ENCODE measurements at places on chromosomes 16 and 17.
A peak's percentile ranks its signal among the peaks of the same experiment; 100 is the strongest.

DNA sequence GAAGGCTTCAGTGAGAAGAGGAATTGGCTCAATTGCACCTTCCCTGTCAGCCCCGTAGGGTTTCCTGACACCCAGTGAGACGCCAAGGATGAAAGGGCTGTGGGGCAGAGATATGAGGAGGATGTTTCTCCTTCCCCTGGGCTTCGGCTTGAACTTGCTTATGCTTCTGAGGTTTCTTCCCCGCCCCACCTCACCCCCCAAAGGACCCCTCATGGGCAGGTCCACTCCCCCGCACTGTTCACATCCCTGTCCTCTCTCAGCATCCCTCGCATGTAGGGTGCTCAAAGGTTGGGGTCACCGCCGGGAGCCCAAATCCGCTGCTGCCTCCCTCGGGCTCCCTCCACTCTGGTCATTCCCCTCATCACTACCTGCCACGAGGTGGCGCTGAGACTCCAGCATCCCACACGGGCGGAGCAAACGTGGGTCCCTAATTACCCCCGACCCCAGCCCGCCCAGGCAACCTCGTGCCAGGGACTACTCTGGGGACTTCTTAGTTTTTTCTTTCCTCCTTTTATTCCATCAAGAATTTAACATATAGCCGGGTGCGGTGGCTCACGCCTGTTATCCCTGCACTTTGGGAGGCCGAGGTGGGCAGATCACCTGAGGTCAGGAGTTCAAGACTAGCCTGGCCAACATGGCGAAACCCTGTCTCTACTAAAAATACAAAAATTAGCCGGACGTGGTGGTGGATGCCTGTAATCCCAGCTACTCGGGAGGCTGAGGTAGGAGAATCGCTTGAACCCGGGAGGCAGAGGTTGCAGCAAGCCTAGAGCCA is 3.3 kb upstream of the TRARG1 start:
- H3K27ac ChIP-seq = no peak overlapping the region
- no peaks in the 10 kb centered on the region for H3K4me1 ChIP-seq
- no peak overlapping the region for H3K4me3 ChIP-seq
- no peaks in the 10 kb centered on the region for H3K27me3 ChIP-seq

GRCh38 chr17:76447931-76448652 is 4.9 kb downstream of the UBE2O start:
- no peak overlapping the region for H3K27ac ChIP-seq
- H3K36me3 ChIP-seq = no peaks in the 10 kb centered on the region
- DNase-seq = no peak
- H3K4me3 ChIP-seq = no peak overlapping the region
- no peaks in the 10 kb centered on the region for H3K27me3 ChIP-seq

DNA sequence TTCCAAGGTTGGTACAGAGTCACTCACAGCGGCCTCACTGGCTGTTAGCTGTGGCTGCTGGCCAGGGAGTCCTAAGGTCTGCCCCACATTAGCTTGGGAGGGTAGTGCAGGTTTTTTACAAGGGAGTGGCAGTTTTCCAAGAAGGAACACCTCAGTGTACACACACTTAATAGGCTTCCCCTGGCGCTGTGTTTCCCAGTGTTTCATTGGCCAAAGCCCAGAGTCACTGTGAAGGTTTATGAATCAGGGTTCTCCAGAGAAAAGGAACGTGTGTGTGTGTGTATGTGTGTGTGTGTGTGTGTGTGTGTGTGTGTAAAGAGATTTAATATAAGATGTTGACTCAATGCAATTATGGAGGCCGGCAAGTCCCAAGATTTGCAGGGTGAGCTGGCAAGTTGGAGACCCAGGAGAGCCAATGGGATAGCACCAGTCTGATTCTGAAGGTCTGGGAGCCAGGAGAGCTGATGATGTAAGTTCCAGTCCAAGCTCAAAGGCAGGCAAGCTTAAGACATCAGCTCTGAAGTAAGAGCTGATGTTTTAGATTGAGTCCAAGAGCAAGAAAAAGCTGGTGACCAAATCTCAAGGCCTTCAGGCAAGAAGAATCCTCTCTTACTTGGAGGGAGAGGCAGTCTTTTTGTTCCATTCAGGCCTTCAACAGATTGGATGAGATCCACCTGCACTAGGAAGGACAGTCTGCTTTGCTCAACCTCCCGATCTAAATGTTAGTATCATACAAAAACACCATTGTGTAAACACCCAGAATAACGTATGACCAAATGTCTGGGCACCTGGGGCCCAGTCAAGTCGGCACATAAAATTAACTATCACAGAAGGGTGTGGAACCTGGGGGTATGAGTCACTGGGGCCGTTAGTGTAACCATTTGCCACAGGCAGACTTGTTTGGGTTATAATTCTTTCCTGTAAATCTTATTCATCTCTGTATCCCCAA is 206.8 kb downstream of the PRKCA start:
- no peak overlapping the region for H3K4me3 ChIP-seq
- H3K4me1 ChIP-seq = peaks cover 7% of the 10 kb centered on the region
- H3K27me3 ChIP-seq = no peaks in the 10 kb centered on the region
- H3K27ac ChIP-seq = no peak overlapping the region
- H3K36me3 ChIP-seq = no peaks in the 10 kb centered on the region

DNA sequence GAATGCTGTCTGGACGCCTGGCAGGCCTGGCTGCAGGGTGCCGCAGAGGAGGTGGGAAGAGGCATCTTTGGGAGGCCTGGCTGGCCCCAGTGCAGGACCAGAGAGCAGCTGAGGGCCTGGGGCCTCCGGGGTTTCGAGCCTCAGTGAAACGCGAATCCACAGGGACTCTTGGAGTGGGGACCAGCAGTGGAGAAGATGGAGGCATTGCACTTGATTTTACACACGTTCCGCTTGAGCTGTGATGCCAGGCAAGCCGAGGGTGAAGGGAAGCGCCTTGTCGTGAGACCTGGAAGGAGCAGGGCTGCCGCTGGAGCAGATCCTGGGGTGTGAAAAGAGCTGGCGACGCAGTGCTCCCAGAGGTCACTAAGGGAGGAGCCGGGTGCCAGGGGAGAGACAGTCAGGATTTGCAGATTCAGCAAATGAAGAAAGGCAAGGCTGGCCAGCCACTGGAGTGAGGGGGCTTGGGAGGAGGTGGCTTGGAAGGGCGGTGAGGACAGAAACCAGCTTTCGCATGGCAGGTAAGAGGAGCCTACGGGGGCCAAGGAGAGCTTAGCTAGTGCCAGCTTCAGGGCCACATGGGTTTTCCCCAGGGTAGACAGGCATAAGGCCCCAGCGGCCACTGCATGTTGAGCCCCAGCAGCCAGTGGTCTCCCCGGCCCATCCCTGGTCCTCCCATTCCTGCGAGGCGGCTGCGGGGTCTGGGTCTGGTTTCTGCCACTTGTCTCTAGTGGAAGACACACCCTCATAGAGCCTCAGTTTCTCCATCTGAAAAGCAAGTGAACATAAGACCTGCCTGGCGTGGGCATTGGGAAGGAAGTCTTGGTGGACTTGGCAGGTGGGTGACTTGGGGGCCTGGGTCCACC is 175.2 kb upstream of the CHMP6 start:
- H3K4me1 ChIP-seq = no peaks in the 10 kb centered on the region
- H3K4me3 ChIP-seq = no peak overlapping the region
- no peaks in the 10 kb centered on the region for H3K27me3 ChIP-seq
- H3K36me3 ChIP-seq = no peaks in the 10 kb centered on the region
- DNase-seq = no peak

DNA sequence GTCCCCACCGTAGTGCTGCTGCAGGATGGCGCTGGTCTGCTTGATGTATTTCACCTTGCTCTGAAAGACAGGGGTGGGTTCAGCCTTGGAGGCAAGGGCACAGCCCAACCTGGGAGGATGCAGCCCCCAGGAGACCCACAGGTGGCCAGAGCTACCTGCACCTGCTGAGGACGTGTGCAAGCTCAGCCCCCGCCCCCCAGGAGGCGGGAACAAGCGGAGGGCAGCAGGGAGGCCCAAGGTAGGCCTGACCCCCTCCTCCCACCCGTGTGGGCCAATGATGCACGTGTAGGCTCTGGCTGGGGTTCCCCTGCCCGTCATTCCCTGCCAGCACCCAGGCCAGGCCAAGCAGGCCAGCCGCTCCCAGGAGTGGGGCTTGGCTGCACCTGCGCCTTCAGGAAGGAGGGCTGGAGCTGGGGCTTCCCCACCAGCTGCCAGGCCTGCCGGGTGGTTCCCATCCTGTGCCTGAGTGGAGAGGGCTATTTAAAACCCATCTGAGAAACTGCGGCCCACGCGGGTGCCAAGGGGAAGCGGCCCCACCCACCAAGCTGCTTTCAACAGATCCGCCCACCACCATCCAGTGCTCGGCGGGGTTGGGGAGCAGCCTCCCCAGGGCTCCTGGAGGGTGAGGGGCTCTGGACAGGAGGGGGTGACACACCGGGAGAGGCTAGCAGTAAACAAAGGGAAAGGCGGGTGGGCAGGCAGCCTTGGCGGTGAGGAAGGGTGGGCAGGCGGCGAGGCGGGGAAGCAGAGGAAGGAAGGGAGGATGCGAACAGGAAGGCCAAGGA is 3.8 kb downstream of the NTHL1 start:
- no peaks in the 10 kb centered on the region for H3K27me3 ChIP-seq
- DNase-seq = peak; percentile 33
- H3K27ac ChIP-seq = no peak overlapping the region
- H3K4me1 ChIP-seq = peaks cover 7% of the 10 kb centered on the region
- no peaks in the 10 kb centered on the region for H3K36me3 ChIP-seq

GRCh38 chr16:4193920-4194319 is 48.0 kb downstream of the SRL start:
- H3K27ac ChIP-seq = no peak overlapping the region
- H3K27me3 ChIP-seq = no peaks in the 10 kb centered on the region
- no peak for DNase-seq
- no peak overlapping the region for H3K4me3 ChIP-seq

DNA sequence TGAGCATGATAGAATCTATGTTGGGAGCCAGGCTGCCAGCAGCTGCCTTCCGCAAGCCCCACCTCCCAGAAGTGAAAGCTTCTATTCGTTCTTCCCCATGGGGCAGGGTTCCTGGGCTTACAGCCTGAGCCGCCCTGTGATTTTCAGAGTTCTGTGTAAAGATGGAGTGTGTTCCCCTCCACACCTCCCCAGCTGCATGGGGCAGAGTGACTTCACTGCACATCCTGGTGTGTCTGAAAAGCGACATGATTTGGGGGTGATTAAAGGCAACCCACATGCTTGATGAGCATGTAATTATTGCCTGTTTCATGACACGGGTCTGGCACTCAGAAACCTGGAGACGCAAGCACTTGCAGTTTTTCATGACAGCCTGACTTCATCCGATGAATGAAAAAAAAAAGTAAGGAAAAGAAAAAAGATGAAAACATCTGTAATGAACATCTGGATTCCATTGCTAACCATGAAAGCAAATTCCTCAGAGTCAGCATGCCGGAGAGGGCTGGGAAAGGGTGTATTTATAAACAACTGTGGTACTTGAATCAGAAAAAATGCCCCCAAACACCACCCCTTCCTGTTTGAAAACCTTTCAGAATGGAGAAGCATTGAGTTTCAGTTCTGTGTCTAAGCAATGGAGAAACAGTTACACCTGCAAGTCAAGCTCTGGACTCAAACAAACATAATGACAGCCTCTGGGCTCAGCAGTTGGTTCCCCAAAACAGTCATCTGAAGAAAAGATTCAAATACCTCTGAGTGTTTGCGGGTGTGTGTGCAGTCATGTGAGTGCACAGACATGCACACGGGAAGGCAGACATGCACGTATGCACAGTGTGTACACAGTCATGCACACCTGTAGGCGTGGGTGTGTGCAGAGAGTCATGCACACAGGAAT is 266.0 kb downstream of the ENGASE start:
- no peaks in the 10 kb centered on the region for H3K4me1 ChIP-seq
- H3K27me3 ChIP-seq = no peaks in the 10 kb centered on the region
- H3K27ac ChIP-seq = no peak overlapping the region

DNA sequence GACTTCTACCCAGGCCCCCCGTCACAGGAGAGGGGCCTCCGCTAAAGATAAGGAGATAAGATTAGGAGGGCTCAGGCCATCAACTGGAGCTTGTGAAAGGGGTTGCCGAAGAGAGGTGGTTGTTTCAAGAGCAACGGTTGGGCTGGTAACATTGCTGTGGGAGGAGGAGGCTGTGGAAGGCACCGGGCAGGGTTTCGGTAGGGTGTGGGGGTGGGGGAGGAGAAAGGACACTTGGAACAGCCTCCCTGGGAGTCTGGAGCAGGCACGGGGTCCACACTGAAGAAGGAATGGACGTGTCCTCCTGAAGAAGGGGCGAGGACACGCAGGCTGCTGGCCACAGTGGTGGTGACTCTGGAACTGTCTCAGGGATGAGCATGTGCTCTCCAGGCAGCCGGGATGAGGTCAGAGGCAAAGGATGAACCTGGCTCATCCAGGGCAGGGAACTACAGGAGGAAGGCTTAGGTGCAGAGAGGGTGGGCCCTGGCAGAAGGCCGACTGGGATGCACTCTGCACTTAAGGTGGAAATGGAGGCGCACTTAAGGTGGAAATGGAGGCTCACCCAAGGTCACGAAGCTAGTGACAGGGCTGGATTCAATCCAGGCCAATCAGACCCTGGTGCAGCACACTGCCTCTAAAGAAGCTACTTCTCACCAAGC is 1.2 kb upstream of the EPX start:
- no peak for DNase-seq
- no peaks in the 10 kb centered on the region for H3K27me3 ChIP-seq
- no peaks in the 10 kb centered on the region for H3K36me3 ChIP-seq
- no peaks in the 10 kb centered on the region for H3K4me1 ChIP-seq

DNA sequence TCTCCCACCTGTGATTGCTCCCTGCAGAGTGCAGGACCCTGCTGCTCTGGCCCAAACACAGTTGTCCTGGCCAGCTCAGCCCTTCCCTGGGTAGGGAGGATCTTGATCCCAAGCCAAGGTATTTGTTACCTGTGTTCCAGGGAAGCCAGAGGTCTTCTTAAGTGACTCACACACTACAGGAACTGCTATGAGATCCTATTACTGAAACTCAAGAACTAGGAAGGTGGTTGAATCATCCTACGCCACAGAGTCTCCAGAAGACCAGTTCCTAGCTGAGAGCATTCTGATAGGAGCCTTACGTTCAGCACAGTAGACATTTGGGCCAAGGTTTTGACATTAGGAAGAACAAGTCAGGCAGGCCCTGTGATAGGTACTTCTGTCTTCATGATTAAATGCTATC is 12.0 kb downstream of the CHST6 start:
- no peaks in the 10 kb centered on the region for H3K4me1 ChIP-seq
- no peak overlapping the region for H3K27ac ChIP-seq
- no peak overlapping the region for H3K4me3 ChIP-seq
- no peaks in the 10 kb centered on the region for H3K27me3 ChIP-seq
- H3K36me3 ChIP-seq = no peaks in the 10 kb centered on the region

GRCh38 chr17:79435296-79435695 is 175.6 kb downstream of the RBFOX3 start:
- H3K27ac ChIP-seq = no peak overlapping the region
- no peak overlapping the region for H3K4me3 ChIP-seq
- no peaks in the 10 kb centered on the region for H3K27me3 ChIP-seq
- no peaks in the 10 kb centered on the region for H3K36me3 ChIP-seq
- no peaks in the 10 kb centered on the region for H3K4me1 ChIP-seq
- DNase-seq = no peak

DNA sequence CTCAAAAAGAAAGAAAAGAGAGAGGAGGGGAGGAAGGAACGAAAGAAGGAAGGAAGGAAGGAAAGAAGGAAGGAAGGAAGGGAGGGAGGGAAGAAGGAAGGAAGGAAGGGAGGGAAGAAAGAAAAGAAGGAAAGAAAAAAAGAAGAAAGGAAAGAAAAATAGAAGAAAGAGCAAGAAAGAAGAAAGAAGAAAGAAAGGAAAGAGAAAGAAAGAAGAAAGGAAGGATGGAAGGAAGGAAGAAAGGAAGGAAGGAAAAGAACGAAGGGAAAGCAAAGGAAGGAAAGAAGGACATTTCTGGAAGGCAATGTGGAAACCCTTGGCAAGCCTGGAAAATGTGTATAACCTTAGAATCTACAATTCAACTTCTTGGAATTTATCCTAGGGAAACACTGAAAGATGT is 150.4 kb upstream of the LHX1 start:
- H3K4me3 ChIP-seq = no peak overlapping the region
- H3K4me1 ChIP-seq = no peaks in the 10 kb centered on the region
- H3K27ac ChIP-seq = no peak overlapping the region
- no peaks in the 10 kb centered on the region for H3K27me3 ChIP-seq
- DNase-seq = no peak

Data from pancreas (tissue), 10 donors.